ENCODE measurements at places on chromosomes 6 and 20. TPM values are rescaled to one million over a fixed set of nuclear protein-coding genes. Genes with fewer than 3 reads are reported as not detected.

Gene HELZ2
- 35.4 TPM for total RNA-seq

Gene OPRL1
- total RNA-seq, result 0.39 TPM

Gene UBD
- 4.2 TPM for total RNA-seq

Gene TBX18
- total RNA-seq, result 0.23 TPM

Gene DEFB132
- not detected for total RNA-seq

Gene HTR1B
- total RNA-seq, result 0.19 TPM

Gene HEY2
- total RNA-seq, result 1.5 TPM

Gene ZC2HC1B
- not detected for total RNA-seq

Gene TMC2
- 0.41 TPM for total RNA-seq

Gene FAM209B
- total RNA-seq, result not detected

Gene SLA2
- 1.6 TPM for total RNA-seq

Gene CLVS2
- total RNA-seq, result 0.92 TPM

Gene TRIM31
- total RNA-seq, result 121 TPM

Gene SALL4
- total RNA-seq, result 0.05 TPM

Gene OR2H1
- total RNA-seq, result not detected

Gene TMEM244
- total RNA-seq, result not detected

Gene CRISP2
- not detected for total RNA-seq

Gene HFE
- 11.1 TPM for total RNA-seq

Gene OGFR
- total RNA-seq, result 39.3 TPM

Gene WFDC5
- total RNA-seq, result not detected

Data from mucosa of descending colon (tissue), 3 donors.